ENCODE measurements at places on chromosomes 7 and 10.

GRCh38 chr10:80161321-80162083 lies 29.0 kb downstream of the PLAC9 start:
- no peak for ATAC-seq

GRCh38 chr7:50688226-50688590 lies 94.5 kb downstream of the GRB10 start:
- no peak for ATAC-seq

- ATAC-seq = no peak
Measured at GRCh38 chr7:1647961-1648672, 22.0 kb upstream of the ELFN1 start.

DNA sequence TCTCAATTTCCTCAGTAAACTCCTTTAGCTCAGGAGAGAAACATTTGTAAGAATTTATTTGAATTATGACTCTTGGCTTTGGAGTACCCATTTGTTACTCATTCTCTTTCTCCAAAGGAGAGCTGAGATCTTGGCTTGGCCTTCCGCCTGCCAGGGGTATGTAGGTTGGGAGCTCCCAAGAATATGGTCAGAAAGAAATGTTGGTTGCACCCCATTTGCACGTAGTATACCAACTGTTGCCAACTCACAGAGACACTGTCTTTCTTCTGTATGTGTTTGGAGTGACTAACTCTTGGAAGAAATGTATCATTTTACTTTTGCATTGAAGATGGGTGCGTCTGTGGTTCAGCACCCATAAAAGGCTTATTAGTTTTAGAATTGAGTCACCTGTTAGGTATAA lies 708.5 kb upstream of the SORCS1 start:
- no peak for ATAC-seq

- ATAC-seq = no peak
Measured at GRCh38 chr7:136070736-136071505, 93.8 kb upstream of the MTPN start.

GRCh38 chr7:106344211-106344610 lies 59.4 kb upstream of the NAMPT start:
- no peak for ATAC-seq

DNA sequence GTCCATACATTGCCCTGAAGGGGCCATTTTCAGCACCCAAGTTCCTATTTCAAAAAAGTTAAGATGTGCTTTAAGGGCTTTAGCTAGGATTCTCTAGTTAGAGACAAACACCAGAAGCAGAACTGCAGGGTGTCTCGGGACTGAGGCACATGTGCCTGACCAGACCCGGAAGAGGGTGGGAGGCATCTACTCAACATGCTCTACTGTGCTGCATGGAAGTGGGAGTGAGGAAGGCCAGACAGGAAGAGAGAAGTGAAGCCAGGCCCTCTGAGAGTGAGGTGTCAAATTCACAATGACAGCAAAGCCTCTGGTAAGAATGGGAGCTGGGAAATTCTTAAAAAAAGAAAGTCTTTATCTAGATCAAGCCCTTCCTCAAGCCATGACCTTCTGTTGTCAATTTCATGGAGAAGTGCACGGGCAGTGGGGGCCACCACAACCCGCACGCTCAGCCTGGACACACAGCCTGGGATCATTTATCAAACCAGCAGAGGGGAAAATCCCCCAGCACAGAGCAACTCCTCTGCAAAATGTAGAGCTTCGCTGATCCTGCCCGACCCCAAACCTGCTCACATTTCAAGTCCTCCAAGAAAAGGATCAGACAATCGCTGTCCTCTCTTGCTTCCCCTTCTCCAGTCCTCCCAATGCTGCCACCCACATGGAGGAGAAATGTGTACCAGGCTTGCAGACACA lies 38.7 kb downstream of the PLXNA4 start:
- ATAC-seq = no peak

DNA sequence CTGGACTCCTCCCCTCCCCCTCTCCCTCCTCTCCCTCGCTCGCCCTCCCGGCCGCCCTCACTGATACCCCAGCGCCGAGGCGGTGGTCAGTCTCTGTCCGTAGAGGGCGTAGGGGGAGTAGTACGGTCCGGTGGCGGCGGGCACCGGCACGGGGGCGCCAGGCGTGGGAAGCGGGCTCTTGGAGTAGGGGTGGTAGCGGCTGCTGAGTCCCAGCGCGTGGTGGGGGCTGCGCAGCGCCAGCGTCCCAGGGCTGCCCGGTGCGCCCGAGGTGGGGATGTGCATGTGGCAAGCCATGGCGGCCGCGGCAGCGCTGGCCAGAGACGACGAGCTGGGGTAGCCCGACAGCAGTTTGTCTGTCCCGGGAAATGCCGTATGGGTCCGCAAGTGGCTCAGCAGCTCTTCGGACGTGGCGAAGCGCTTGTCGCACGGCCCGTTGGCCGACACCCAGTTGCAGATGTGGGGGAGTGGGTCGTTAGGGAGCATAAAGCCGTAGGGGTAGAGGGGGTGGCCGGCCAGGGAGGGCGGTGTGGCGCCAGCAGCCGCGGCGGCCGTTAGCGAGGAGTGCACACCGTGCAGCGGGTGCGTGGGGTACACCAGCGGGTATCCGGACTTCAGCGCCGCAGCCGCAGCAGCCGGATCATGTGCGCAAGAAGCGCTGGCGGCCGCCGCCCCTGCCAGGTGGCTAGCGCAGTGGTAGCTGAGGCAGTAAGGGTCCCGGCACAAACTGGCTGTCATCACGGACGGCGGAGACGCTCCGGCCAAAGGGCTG lies 2.7 kb downstream of the ZNF503 start:
- ATAC-seq = no peak

GRCh38 chr7:155843426-155844018 lies 31.3 kb upstream of the SHH start:
- no peak for ATAC-seq

DNA sequence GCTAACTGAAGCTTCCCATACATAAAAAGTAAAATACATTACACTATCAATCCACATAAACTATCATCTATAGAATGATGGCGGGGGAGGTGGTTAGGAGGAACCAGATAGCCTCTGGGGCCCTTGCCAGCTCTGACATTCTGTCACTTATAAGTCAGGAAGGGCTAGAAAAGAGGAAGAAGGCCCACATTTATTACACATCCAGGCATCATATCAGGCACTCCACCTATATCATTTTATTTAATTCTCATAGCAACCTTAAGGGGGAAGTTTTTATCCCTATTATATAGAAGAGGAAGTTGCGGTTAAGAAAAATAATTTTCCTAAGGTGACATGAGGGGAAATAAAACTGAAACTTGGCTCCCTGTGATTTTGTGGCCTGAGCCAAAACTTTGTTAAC lies 29.9 kb downstream of the HEPACAM2 start:
- ATAC-seq = no peak

GRCh38 chr10:58952747-58953466 lies 223.5 kb upstream of the PHYHIPL start:
- ATAC-seq = no peak

- ATAC-seq = no peak
Measured at GRCh38 chr10:87974769-87975168, 111.3 kb downstream of the PTEN start.

GRCh38 chr10:11595395-11595692 lies 16.1 kb downstream of the USP6NL start:
- no peak for ATAC-seq

DNA sequence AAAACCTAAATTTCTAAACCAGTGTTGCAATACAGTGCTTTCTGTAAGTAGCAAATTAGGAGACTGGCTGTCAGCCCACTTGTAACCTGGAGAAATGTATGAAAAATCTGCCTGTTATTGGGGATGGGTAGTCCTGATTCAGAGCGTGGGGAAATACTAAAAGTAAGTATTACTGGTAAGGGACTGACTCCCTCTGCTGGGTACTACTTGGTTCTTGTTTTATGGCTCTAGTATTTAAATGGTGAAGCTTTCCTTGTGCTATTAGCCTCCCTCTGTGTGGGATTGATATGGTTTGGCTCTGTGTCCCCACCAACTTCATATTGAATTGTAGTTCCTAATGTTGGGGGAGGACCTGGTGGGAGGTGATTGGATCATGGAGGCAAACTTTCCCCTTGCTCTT lies 886.1 kb downstream of the SORCS1 start:
- ATAC-seq = no peak

GRCh38 chr10:71845410-71846405 lies 5.3 kb downstream of the PSAP start:
- no peak for ATAC-seq

GRCh38 chr7:18724318-18724717 lies 228.8 kb downstream of the HDAC9 start:
- no peak for ATAC-seq

- no peak for ATAC-seq
Measured at GRCh38 chr10:24360282-24361127, 151.6 kb downstream of the KIAA1217 start.

DNA sequence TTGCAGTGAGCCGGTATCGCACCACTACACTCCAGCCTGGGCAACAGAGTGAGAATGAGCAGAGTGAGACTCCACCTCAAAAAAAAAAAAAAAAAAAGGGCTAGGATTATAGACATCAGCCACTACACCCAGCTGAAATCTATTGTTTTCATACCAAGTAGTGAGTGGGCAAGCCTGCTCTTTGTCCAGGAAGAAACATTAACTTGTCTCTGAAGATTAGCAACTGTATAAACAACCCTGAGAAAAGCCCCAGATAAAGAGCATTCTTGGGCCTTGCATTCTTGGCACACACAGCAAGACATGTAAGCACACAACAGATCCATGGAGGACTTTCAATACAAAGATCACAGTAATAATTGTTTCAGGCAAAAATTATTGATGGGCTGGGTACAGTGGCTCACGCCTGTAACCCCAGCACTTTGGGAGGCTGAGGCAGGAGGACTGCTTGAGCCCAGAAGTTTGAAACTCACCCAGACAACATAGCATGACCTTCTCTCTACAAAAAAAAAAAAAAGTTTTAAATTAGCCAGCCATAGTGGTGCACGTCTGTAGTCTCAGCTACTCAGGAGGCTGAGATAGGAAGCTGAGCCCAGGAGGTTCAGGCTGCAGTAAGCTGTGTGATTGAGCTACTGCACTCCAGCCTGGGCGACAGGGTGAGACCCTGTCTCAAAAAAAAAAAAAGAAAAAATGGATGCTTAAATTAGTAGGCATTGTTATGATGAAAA lies 4.4 kb downstream of the PSPH start:
- no peak for ATAC-seq

DNA sequence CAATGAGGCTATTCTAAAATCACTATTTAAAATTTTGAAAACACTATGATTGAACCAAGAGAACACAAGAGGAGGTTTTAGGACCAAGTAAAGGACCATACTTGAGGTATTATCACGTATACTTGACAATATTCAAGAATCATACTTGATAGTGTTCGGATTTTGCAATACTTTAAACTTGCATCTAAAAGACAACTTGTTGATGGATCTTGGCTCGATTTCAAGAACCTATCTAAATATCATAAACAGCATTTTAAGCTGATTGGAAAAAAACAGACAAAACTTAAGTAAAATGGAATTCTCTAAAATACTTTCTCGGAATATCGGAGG lies 1.3 kb downstream of the NAMPT start:
- no peak for ATAC-seq

DNA sequence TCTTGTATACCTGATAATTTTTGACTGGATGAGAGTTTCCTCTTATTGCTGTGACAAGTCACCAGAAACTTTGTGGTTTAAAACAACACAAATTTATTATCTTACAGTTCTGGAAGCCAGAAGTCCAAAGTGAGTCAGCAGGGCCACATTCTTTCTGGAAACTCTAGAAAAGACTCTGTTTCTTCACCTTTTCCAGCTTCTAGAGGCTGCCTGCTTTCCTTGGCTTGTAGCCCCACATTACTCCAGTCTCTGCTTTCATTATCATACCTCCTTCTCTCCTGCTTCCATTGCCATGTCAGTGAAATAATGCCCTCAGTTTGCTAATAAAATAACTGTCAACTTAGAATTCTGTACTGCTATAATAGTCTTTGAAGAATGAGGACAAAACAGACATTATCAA lies 65.3 kb downstream of the VCL start:
- no peak for ATAC-seq

DNA sequence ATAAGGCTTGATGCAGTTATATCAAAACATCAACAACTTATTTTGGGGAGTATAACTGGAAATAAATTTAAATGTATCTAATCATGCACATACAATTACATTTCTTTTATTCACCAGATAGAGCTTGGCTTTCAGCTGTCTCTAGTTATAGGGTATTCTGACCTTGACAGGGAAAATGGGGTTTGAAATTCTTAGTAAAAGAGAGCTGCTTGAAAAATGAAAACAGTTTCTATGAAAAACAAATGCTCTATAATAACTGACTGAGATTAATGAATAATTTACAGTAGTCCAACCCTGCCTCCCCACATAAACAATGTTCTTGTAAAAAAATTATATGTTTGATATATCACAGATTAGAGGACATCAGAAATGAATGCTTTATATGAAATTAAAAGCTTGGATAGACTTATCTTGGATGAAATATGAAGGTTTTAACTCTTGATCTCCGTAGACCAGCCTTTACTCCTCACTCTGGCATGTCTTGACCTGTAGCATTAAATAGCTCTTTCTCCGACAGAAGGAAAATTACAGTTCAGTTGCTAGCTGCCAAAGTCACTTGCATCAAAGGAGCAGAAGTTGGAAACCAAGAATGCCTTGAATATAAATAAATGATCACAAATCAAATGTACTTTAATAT lies 32.1 kb downstream of the VWC2 start:
- ATAC-seq = no peak

GRCh38 chr10:43885252-43885651 lies 236.6 kb upstream of the ZNF32 start:
- no peak for ATAC-seq

GRCh38 chr10:126844406-126844805 lies 60.8 kb upstream of the DOCK1 start:
- no peak for ATAC-seq

- no peak for ATAC-seq
Measured at GRCh38 chr7:27367179-27367932, 124.8 kb downstream of the EVX1 start.

- no peak for ATAC-seq
Measured at GRCh38 chr10:60728056-60728455, 50.2 kb upstream of the CDK1 start.

DNA sequence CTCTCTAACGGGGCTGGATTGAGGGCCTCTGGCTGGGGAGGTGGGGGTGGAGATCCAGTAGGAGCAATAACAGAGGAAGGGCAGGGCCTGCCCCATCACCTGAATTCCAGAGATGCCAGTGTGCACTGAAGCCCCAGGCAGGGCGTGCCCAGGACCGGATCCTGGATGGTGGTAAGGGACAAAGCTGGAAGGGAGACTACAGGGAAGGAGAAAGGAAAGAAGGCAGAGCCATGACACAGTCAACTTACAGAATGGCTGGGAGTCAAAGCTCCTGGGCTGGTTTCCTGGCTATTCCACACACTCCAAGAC lies 666 bp downstream of the TMEM139 start:
- no peak for ATAC-seq

GRCh38 chr7:132755538-132756483 lies 179.5 kb upstream of the PLXNA4 start:
- no peak for ATAC-seq

DNA sequence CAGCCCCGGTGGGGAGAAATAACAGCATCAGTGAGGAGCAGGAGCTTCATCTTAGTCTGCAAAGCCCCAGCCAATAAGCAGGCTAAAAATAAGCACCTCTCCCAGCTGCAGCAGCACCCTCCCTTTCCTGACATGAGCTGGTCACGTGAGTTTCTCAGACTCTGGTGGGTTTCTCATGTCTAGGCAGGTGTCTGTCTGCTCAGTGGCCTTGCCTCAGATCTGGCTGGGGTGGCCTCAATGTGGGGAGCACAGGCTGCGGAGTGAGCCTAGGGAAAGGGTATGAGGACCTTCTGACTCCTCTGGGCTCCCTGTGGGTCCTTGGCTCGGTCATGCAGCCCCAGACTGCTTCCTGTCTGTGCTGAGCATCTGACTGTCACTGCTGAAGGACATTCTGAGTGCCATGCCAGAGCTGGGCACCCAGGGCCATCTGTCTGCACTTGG lies 81.6 kb upstream of the LRRC4 start:
- ATAC-seq = no peak

GRCh38 chr7:11345621-11346020 lies 371.9 kb downstream of the PHF14 start:
- no peak for ATAC-seq
